NCI-H1436 treated with DMSO at 0.1 percent for 48 hours (cell line): ENCODE measurements at places on chromosomes 7 and 10.

DNA sequence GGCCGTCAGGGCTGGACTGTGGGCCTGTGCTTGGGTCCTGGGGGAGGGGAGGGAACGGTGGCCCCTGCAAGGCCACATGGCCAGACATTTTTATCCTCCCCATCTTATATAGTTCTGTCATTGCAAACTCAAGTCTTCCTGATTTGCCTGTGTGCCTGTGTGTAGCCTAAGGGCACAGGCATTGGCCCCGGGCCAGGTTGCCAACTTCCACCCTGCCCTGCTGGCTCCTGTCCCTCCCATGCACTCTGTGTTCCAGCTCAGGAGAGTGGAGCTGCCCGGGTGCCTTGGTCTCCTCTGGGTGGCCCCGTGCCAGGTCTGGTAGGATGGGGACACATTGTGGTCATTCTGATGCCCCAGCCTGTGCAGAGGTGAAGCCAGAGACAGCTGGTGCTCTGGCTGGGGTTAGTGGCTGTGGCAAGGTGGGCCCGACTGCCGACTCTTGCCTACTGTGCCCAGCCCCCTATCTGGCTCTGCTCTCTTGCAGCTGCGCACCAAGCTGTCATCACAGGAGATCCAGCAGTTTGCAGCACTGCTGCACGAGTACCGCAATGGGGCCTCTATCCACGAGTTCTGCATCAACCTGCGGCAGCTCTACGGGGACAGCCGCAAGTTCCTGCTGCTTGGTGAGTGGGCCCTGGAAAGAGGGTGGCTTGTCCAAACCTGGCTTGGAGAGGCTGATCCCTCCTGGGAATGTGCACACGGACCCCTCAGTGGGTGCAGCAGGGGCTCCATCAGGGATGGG lies 14.8 kb downstream of the NACAD start:
- no peak for DNase-seq

DNA sequence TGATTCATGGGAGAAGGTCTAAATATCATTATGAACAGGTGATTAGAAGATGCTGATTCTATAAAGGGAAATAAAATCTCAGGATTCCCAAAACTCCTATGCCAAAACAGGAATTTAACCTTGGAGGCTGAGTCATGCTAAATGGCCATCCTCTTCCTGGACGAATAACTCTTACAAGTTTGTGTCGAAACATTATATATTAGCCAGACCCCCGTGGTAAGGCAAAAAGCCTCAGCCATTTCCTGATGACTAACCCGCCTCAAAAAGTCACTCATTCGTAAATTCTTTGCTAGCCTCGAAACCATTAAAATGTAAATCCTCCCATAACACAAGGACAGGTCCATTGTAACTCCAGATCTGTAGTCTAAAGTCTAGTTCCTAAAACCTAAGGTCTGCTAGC lies 32.0 kb downstream of the CUL2 start:
- no peak for DNase-seq

GRCh38 chr10:34341473-34341872 lies 473.6 kb downstream of the PARD3 start:
- no peak for DNase-seq

DNA sequence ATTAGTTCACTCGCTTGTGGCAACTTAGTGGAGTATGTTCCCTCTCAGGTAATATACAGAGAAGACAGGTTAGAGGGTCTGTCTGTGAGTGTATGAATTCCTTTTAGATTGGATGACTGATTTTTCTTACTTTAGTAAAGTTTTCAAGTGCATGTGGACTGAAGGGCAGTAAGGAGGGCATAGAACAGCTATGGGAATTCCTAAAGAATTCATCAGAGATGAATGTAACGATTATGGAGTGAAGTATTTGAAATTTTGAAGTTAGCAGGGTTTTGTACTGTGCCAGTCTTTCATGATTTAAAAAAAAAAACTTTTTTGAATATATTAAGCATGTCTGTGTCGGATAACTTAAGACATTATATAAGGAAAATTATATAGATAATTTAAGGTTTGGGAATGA lies 15.5 kb downstream of the MAPK8 start:
- no peak for DNase-seq

GRCh38 chr7:126856691-126857291 lies 395.9 kb downstream of the GRM8 start:
- no peak for DNase-seq

GRCh38 chr7:18555120-18555519 lies 59.6 kb downstream of the HDAC9 start:
- DNase-seq: no peak

- DNase-seq: no peak
Observed at GRCh38 chr10:46317370-46317769, 30.6 kb downstream of the ANTXRL start.

GRCh38 chr10:106424981-106425380 lies 739.5 kb downstream of the SORCS1 start:
- no peak for DNase-seq

- DNase-seq: no peak
Observed at GRCh38 chr7:140285938-140286337, 109.2 kb upstream of the KDM7A start.

- DNase-seq: no peak
Observed at GRCh38 chr10:116038259-116038658, 234.7 kb downstream of the GFRA1 start.
